ENCODE measurements at places on chromosomes 5 and 9. TPM values are rescaled to one million over a fixed set of nuclear protein-coding genes. Genes with fewer than 3 reads are reported as not detected.

The CDKN2B gene
- total RNA-seq: 25.9 TPM

DNA sequence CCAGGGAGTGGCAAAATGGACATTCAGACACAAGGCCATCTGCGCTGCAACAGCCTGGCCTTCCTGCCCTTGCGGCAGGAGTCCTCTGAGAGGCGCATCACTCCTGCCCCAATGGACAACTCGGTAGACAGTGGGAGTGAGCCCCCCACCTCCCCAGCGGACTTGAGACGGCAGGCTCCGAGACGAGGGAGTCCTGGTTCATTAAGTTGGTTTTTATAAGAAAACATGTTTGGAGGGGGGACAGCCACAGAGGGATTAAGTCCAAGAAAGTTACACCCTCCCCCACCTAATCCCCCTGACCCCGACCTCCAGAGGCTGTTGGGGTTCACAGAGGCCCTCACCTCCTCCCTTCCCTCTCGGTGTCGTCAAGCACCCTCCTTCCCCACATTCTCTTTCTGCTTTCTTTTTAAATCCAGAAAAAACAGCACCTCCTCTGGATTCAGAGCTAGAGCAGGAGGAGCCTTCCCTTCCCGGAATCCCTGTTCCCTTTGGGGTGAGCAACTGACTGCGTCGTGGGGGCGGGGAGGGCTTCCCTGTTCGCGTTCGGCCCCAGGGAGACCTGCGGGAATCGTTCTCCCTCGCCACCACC, 1.8 kb upstream of the EGR1 start:
- no peak for DNase-seq

The PCDHB15 gene
- 0.07 TPM for total RNA-seq

The TUSC1 gene
- total RNA-seq: 20.8 TPM

DNA sequence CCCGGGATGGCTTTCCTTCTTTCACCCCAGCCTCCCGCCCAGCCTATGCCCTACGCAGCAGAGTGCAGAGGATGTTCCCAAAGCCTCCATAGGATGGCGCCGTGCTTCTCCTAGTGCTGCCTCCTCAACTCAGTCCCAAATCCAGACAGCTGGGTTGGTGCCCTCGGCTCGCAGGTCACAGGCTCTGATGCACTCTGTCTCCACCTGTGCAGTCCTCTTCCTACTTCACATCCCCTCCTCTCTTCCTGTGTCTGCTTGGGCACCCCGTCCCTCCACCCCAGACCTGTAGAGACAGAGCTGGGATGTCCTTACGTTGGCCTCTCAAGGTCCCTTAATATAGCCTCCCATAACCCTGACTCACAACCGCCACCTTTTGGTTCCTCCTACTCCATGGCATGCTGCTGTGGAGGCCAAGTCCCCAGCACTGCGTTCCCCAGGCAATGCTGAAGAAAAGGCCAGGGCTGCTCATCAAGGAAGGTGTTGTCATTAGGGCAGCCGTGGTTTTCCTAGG, 314.4 kb downstream of the GADD45G start:
- no peak for DNase-seq

The TAF11L7 gene
- not detected for total RNA-seq

The AFAP1L1 gene
- 17.2 TPM for total RNA-seq

The TMEM174 gene
- total RNA-seq: not detected

DNA sequence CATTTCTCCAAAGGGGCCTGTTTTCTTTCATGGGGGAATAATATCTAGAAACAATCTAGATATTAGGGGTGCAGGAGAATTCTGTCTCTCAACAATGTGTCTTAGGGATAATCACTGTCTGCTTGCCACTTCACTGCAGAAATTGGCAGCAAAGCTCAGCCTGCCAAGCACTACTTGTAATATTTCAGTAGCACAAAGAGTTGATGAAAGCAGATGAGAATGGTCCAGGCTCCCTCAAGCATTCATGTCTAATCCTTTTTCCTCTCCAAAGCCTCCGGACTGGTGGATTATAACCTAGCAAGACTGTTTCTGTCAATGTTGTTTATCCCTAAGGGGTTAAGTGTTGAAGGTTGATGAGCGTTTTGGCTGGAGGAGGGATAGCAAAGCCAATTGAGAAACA, 13.3 kb upstream of the MPDZ start:
- no peak for DNase-seq

The DRD1 gene
- not detected for total RNA-seq

- no peak for DNase-seq
Observed at GRCh38 chr5:126031989-126032716, 391.1 kb upstream of the GRAMD2B start.

DNA sequence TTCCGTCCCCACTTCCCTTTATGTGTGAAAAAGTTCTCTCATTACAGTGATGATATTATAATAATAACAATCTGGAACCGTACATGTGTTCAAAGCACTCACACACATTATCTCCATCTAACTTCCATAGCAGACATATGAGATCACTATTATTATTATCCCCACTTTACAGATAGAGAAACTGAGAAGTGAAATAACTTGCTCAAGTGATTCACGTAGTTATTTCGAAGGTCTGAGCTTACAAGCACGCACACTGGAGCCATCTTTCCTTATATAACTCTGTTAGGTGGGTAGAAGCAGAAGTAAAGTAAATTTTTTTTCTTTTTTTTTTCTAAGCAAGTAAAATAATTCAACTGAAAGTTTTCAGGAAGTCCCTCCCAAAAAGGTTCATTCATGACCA, 62.9 kb upstream of the PTGER4 start:
- no peak for DNase-seq

- DNase-seq: no peak
Observed at GRCh38 chr5:662751-663435, 30.3 kb downstream of the TPPP start.

DNA sequence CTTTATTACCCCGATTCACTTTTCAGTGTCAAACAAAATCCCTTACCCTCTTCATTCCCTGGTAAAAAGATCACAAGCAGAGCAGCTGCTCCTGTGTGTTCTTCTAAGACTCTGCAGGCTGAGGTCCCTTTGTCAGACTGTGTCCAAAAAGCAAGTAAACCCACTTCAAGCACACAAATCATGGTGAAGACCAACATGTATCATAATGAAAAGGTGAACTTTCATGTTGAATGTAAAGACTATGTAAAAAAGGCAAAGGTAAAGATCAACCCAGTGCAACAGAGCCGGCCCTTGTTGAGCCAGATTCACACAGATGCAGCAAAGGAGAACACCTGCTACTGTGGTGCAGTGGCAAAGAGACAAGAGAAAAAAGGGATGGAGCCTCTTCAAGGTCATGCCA, 34.5 kb downstream of the CREBRF start:
- DNase-seq: no peak

- no peak for DNase-seq
Observed at GRCh38 chr5:43232943-43233833, 41.2 kb downstream of the NIM1K start.

- peak; percentile 64 for DNase-seq
Observed at GRCh38 chr9:76216161-76216649, 178.0 kb downstream of the RFK start.

- DNase-seq: no peak
Observed at GRCh38 chr5:52996979-52997378, 7.8 kb downstream of the ITGA2 start.

DNA sequence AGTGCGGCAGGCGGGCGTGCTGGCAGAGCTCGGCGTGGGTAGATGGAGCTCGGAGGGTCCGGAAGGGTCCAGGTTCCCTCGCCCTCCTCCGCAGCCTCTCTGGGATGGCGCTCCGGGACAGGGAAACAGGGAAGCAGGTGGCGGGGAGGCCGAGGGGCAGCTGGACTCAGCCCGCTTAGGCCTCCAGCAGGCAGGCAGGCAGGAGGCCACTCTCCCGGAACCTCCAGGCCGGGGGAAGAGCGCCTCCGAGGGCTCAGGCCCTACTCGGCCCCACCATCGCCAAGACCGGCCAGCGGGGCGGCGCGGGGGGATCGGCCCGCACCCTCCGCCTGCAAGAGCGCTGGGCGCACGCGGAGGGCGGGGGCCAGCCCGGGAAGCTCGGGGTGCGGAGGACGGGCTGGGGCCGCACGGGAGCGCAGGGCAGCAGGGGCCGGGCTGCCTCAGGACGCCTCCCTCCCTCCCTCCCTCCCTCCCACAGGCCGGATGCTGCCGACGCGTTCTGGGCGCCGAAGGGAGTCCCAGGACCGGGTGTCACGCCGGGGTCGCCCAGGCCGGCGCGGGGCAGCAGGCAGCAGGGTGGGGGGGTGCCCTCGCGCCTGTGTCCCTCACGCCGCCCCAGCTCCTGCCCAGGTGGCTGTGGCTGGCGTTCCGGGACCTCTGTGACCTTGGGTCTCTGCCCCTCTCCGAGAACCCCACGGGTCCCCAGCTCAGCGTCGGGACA, 977 bp downstream of the MGAT4B start:
- no peak for DNase-seq

- DNase-seq: no peak
Observed at GRCh38 chr5:179430193-179431175, 85.2 kb upstream of the ADAMTS2 start.

- DNase-seq: no peak
Observed at GRCh38 chr9:114991861-114992260, 61.5 kb upstream of the TNFSF8 start.

- no peak for DNase-seq
Observed at GRCh38 chr9:25808554-25808953, 130.3 kb upstream of the TUSC1 start.

The STKLD1 gene
- not detected for total RNA-seq

- no peak for DNase-seq
Observed at GRCh38 chr9:115598751-115599150, 480.8 kb upstream of the TNC start.

DNA sequence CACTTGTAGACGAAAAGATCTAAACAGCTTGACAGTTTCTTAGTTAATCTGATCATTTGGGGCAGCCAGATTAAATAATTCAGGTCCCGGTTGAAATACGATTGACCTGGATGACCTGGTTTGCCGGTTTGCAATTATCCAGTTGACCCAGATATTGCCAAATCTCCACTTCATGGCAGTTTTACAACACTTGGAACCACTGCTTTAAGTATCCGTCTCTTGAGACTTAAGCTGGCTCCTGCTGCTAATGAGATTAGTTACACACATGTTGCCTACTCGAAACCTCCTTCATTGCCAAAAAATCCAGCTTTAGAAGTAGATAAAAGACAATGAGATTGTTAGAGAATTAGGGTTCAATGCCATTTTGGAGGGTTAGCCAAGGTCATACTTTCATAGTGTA, 136.2 kb upstream of the HAPLN1 start:
- no peak for DNase-seq

The TAF7 gene
- 40.6 TPM for total RNA-seq

DNA sequence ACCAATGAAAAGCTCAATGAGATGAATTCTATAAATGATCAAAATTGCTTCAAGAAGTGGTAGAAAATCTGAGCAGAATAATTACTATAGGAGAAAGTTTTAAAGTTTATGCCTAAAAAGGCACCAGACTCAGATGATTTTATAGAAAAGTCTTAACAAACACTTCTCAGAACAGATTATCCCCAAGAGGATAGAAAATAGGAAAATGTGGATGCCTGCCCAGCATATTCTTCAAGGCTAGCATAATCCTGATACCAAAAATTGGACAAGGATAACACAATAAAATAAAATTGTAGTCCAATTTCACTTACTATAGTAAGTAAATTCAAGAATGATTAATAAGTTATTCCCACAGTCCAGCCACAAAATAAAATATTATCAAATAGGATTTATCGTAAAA, 397.0 kb downstream of the NR2F1-AS1 start:
- DNase-seq: no peak

The FSD1L gene
- 1.6 TPM for total RNA-seq

The ANKRD31 gene
- total RNA-seq: 0.12 TPM

The IL9 gene
- total RNA-seq: not detected

GRCh38 chr9:84673806-84674205, 4.3 kb downstream of the NTRK2 start:
- DNase-seq: no peak

- no peak for DNase-seq
Observed at GRCh38 chr9:22041775-22042174, 32.7 kb upstream of the CDKN2B start.

The SAXO1 gene
- total RNA-seq: not detected

The DNAI1 gene
- not detected for total RNA-seq

The RMRP gene
- total RNA-seq: 10,636 TPM

The IL4 gene
- total RNA-seq: not detected

The BRINP1 gene
- 2.5 TPM for total RNA-seq

GRCh38 chr5:68423154-68423811, 207.7 kb downstream of the PIK3R1 start:
- DNase-seq: no peak

GRCh38 chr5:103646698-103647614, 84.4 kb upstream of the NUDT12 start:
- DNase-seq: no peak

GRCh38 chr5:61622156-61622555, 290.1 kb downstream of the ZSWIM6 start:
- DNase-seq: no peak

GRCh38 chr5:162324328-162324727, 256.8 kb downstream of the GABRG2 start:
- no peak for DNase-seq

DNA sequence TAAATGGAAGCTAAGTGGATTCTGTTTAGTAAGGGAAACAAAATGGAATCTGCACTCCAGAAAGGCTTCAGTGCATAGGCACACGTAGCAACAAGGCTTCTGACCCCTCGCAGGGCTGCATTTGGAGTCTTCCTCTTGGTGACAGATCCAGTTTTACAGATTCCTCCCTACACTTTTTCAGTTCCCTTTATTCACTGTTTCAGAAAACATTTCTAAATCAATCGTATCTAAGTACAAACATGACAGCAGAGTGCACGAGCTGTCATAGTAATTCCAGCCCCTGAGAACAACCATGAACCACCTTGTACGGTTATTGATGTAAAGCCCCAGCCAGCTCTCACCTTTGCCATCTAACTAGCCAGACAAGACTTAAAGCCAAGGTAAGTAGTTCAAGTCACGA, 491.6 kb downstream of the SEMA5A start:
- no peak for DNase-seq

- no peak for DNase-seq
Observed at GRCh38 chr9:121055642-121056143, 5.6 kb upstream of the C5 start.

The IL13 gene
- not detected for total RNA-seq

GRCh38 chr9:136701668-136702053, 10.7 kb upstream of the DIPK1B start:
- DNase-seq: no peak

The GLDC gene
- 68.8 TPM for total RNA-seq
